ENCODE measurements at places on chromosomes 1 and 21.

DNA sequence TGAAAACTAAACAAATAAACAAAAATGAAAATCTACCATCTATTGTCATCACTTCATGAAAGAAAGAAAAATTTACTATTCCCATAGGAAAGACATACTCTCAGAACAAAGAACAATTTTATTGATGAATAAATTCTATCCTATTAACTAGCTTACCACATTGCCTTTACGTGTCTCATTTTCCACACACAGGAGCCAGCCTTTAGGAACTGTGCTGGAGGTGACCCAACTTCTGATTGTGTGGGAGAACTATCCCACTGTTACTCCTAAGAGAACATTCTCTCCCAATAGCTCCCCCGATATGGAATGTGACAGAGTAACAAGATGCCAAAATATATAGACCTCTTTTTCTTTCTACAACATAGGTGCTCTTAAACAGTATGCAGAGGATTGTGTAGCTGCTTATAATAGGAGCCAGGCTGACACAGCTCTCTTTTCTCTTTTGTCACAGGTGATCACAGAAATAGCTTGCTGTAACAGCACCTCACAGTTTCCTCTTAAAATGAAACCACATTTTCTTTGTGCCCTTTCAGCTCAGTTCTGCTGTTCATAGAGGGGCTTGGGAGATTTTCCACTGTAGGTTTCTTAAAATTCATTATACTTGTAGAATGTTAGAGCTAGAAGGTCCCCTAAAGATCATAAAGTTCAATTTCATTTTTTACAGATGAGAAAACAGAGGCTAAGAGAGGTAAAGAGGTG, 35.5 kb downstream of the C21orf91 start:
- DNase-seq, result peak; percentile 45

GRCh38 chr1:39788426-39788757, 273 bp downstream of the BMP8B start:
- peak; percentile 18 for DNase-seq

GRCh38 chr21:36551731-36552433, 72.0 kb upstream of the CLDN14 start:
- no peak for DNase-seq

DNA sequence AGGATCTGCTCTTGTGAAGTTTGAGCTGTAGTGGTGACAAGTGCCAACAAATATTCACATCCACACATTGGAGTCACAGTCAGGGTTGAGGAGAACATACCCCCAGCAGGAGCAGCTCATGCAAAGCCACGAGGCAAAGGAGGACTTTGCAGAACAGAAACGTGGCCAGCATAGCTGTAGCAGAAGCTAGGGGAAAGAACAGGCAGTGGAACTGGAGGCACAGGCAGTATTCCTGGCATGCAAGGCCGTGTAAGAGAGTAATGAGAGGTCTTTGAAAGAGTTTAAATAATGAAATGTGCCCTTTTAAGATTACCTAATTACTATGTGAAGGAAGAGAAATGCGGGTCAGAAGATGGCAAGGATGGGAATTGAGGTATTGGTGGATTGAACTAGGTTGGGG, 40.9 kb upstream of the IKBKE start:
- DNase-seq, result no peak

- DNase-seq, result no peak
Observed at GRCh38 chr1:84972377-84972987, 24.4 kb downstream of the MCOLN2 start.
